ENCODE measurements at places on chromosomes 2 and 18.

DNA sequence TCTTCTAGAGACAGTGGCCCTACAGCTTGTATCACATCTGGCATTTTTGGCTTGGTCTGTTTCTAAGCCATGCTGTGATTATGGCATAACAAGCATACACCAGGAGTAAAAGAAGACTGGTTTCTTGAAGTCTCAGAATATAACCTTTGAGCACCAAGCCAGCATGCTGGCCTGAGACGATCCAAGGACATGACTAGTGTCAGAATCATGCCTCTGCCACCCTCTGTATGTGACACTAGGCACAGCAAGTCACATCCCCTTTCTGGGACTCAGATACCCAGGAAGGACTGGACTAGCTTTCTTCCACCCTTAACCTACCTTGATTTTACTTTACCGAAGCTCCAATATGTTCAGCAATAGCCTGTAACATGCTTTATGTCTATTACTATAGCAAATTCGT lies 345.5 kb downstream of the SETBP1 start:
- no peak for DNase-seq

GRCh38 chr18:23701017-23701416 lies 11.8 kb downstream of the LAMA3 start:
- no peak for DNase-seq

GRCh38 chr2:238644095-238645081 lies 203.5 kb upstream of the TWIST2 start:
- no peak for DNase-seq

DNA sequence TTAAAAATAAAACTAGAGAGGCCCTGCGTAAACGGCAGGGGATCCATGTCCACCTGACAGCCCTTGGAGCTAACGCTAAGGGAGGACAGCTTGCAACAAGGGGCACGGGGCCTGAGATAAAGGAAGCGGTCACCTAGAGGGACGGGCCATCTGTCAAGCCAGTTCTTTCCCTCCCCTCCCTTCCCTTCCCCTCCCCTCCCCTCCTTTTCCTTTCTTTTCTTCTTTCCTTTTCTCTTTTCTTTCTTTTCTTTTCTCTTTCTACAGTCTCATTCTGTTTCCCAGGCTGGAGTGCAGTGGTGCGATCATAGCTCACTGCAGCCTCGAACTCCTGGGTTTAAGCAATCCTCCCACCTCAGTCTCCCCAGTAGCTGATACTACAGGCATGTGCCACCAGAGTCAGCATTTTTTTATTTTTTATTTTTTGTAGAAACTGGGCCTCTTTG lies 34.5 kb upstream of the CTAGE1 start:
- DNase-seq: no peak

DNA sequence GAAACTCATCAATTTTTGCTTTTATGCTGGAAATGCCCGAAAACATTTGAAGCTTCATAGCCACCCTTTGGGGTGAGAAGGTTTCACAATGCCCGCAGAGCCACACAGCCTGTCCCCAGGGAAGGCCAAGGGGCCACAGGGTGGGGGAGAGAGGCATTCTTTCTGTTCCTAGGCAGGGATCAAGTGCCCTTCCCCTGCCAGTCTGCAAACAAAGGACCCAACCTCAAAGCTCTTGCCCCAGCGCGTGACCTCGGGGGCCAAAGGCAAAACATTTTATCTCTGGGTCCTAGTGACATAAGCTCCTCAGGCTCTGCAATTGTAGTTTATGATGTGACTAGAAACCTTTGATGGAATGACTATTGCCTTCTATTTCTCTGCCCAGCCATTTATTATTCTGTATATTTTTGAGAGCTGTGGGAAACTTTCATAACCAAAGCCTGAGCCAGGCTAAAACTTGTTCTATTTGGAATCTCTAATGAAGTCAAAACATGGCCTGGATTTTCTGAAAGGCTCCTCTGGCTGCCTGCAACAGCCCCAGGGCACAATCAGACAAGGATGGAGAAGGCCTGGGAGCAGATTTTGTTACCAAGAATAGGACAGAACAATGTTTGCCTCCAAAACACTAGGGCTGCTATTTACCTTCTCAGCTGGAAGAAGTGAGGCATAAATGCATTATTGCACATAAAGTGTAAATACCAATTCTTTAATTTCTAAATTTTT lies 137.2 kb upstream of the KCTD1 start:
- DNase-seq: no peak

GRCh38 chr2:232941912-232942594 lies 71.0 kb downstream of the NGEF start:
- no peak for DNase-seq

DNA sequence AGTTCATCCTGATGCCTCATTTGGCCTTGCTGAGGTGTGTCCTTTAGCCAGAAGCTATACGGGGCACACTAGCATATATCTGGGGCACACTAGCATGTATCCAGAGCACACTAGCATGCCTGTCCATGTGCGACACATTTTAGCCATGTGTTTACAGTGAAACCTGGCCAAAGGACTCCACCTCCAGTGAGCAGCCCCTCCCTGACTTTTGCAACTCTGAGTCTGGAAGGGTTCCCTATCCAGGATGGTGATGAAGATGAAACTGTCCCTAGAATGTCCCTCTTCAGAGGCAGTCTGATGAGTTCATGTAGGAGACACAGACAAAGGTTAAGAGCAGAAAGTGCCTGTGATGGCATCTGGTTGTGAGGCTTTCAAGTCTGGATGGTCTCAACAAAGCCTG lies 61.4 kb upstream of the LGALSL start:
- no peak for DNase-seq

- no peak for DNase-seq
Measured at GRCh38 chr18:79422022-79422782, 26.5 kb downstream of the NFATC1 start.

- DNase-seq: no peak
Measured at GRCh38 chr18:23867006-23867405, 147.5 kb upstream of the TTC39C start.

GRCh38 chr18:79367989-79368388 lies 27.7 kb upstream of the NFATC1 start:
- DNase-seq: no peak

DNA sequence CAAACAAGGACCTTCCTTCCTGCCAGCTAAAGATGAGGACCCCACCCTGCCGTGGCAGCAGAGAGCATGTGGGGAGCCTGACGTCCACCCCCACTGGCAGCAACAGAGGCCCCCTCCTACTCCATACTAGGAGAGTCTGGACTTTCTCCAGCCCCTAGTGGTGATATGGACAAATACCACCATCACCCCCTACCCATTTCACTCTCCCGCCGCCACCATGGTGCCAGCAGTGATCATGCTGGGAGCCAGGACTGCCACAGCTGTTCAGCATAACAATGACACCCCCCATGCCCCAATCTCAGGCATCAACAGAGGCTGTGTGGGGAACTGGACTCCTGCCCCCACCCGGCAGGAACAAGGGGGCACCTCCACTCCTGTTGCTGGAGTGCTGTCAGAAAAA lies 42.7 kb upstream of the ATP9B start:
- DNase-seq: no peak

GRCh38 chr2:69436596-69436937 lies 668 bp downstream of the NFU1 start:
- DNase-seq: no peak

DNA sequence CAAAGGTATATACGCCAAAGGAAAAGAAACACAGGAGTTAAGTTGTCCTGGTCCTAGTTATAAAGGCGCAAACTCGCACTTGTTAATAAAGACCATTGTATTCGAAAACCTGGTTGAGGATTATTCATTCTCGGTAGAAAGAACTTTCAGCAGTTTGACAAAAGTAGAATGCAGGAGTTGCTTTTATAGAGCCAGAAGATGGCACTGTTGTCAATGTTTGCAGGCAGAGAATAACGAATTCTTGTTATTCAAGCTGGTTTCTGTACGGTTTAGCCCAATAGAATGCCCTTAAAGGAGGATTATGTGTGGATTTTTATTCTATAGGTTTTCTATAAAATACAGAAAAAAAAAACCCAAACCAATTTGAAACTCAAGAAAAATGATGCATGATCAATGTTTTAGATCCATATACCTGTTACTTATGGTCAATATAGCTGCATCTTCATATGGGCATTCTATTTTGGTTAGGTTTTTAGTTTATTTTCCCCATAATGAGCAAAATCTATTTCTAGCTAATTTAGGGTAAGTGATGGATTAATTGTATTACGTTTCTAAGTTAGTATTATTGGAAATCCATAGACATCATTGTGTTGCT lies 510.3 kb downstream of the PLCL1 start:
- DNase-seq: peak; percentile 48

Measured in CD4-positive, alpha-beta T cell treated with Interleukin-10 for 1 hour (primary cell).